ENCODE measurements at places on chromosomes 11 and 22.

DNA sequence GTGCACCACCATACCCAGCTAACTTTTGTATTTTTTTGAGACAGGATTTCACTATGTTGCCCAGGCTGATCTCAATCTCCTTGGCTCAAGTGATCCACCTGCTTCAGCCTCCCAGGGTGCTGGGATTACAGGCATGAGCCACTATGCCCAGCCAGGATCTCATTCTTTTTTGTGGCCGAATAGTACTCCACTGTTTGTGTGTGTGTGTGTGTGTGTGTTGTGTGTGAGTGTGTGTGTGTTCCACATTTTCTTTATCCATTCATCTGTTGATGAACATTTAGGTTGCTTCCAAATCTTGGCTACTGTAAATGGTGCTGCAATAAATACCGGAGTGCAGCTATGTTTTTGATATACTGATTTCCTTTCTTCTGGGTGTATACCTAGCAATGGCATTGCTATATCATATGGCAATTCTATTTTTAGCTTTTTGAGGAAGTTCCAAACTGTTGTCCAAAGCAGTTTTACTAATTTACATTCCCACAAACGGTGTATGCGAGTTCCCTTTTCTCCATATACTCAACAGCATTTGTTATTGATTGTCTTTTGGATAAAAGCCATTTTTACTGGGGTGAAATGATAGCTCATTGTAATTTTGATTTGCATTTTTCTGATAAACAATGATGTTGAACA lies 105.4 kb downstream of the TTC28 start:
- no peak for DNase-seq

DNA sequence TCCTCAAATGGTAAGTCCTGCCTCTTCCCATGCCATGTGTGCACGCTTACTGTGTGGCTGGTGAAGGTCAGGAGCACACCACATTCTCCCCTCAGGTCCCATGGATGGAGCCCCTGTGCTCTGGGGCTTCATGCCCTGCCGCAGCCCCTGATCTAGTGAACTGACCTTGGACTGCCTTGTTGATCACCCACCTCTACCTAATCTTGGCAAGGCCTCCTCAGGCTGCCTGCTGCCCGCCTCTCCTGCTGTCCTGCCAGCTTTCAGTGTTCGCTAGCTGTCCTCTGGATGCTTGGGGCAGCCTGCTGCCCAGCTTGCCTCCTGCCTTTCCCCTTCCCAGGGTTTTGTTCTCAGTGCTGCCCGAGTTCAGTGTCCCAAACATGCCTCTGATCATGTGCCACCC lies 38.1 kb downstream of the CABIN1 start:
- DNase-seq = no peak

DNA sequence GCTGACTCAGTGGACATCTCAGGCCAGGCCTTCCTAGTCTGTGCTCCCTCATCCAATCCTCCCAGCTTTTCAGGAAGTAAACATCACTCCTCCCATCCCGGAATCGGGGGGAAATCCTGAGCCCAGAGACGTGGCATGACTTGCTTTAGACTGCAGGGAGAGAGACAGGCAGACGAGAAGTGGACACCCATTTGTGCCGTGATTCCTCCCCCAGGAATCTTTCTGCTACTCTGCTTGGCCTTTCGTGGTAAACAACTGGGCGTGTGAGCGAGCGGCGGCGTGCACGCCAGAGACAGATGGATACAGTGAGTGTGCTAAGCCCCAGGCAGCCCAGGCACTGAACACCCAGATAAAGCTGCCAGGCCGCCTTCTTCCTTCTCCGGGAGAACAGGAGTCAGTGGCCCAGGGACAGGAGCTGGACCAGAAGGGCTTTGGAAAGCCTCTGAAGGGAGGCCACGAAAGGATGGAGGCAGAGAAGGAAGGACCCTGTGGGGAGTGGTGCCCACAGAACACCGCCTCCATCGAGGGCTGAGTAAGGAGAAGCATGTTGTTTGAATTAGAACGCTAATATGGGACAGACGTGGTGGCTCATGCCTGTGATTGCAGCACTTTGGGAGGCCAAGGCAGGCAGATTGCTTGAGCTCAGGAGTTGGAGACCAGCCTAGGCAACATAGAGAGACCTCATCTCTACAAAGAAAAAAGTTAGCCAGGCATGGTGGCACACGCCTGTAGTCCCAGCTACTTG lies 53.0 kb upstream of the PRR5 start:
- DNase-seq = peak; percentile 49

- no peak for DNase-seq
Measured at GRCh38 chr11:47609675-47610074, 15.5 kb upstream of the C1QTNF4 start.

- no peak for DNase-seq
Measured at GRCh38 chr11:60910281-60910687, 3.7 kb upstream of the TMEM109 start.

- no peak for DNase-seq
Measured at GRCh38 chr11:73275381-73275750, 3.2 kb downstream of the P2RY6 start.

GRCh38 chr22:38314933-38315822 lies 2.1 kb downstream of the CSNK1E start:
- DNase-seq = no peak

All from choroid plexus epithelial cell (primary cell).